ENCODE measurements at places on chromosomes 12 and 14. TPM values are rescaled to one million over a fixed set of nuclear protein-coding genes. Genes with fewer than 3 reads are reported as not detected.

The KCNC2 gene
- total RNA-seq, result 0.32 TPM

The RHEBL1 gene
- not detected for total RNA-seq

The PTPRR gene
- total RNA-seq, result 2.7 TPM

DNA sequence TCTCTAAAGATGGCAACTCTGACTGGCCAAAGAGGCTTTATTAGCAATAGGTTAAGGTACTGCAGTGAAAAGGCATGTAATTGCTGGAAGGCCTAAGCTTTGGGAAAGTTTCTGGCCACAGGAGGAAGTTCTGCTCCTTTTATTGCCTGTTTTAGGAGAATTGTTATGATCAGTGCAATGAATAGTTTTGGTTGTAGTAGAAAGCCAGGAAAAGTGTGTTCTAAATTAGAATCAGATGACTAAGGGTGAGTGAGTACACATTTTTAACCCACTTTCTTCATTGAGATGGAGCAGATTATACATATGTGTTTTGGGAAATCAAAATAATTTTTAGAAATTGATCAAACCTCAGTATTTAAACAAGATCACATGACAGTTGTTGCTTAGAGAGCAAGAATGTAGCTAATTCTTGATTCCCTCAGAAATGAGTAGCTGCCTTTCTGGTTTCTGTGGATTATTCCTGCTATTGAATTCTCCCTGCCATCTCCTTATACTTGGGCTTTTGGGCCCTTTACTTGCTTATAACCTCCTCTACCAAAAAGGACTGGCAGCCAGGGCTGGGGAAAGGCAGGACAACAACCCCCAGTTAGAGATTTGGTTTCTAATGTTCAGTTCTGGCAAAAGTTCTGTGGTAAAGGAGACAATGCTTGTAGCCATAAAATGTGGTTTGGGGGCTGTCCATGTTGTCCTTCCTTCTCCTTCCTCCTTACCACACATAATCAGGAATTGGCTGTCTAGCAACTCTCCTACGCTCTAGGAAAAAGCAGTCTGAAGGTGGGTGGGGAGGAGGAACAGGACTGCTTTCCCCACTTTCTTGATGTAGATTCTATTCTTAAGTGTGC is 217.1 kb downstream of the SLC38A4 start:
- no peak for DNase-seq

DNA sequence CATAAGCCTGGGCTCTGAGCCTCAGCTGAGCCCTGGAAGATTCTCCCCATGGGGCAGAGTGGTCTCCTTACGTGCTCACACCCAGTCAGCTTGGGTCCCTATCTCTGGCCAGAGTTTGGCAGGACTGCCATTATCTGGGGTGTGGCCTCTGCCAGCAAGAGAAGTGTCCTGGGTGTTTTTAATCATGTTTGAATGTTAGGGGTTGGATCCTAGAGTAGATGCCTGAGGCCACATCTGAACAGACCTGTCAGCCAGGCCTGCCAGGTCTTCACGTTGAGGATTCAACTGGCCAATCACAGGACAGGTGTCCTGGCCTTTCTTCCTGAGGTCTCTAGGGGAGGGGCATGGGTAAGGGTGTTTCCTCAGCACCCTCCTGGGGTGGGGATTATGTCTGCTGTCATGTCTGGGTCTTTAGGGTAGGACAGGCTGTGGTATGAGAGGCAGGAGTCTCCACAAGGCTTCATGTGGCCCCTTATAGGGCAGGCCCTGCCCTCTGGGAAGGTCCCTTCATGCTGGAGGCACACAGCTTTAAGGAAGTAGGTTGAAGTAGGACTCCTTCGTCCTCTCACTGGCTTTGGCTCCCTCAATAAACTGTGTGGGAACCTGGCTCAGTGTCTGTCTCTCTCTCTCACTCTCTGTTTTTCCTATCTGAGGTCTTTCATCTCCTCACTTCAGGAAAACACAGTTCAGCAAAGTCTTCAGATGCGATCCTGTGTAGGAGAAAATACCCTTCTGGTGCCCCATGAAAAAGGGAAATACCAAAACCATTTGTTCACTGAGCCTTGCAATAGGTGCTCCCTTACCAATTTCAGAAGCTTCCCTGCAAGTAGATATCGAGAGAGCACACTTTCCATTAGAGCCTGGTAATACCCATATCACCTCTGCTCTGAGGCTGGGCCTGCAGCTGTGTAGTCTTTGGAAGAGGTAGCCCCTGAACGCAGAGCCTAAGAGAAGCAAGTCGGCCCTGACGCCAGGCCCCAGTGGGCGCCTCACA is 6.7 kb upstream of the FITM1 start:
- no peak for DNase-seq

- DNase-seq, result no peak
Measured at GRCh38 chr12:123816896-123817537, 54.9 kb downstream of the DNAH10 start.

Data from urinary bladder (tissue), 4 donors.